ENCODE measurements at places on chromosomes 2 and 18. TPM values are rescaled to one million over a fixed set of nuclear protein-coding genes. Genes with fewer than 3 reads are reported as not detected.

AKAIN1 gene
- total RNA-seq: not detected

CRYBA2 gene
- not detected for total RNA-seq

NTSR2 gene
- total RNA-seq: not detected

VPS54 gene
- total RNA-seq: 64.4 TPM

CFAP53 gene
- 0.42 TPM for total RNA-seq

GNAL gene
- total RNA-seq: 6.1 TPM

IL1A gene
- 1.9 TPM for total RNA-seq

COL5A2 gene
- total RNA-seq: 964 TPM

SLC1A4 gene
- total RNA-seq: 13.5 TPM

GKN2 gene
- total RNA-seq: not detected
